Central memory CD8-positive, alpha-beta T cell (primary cell): ENCODE measurements at places on chromosomes 12 and 14.

DNA sequence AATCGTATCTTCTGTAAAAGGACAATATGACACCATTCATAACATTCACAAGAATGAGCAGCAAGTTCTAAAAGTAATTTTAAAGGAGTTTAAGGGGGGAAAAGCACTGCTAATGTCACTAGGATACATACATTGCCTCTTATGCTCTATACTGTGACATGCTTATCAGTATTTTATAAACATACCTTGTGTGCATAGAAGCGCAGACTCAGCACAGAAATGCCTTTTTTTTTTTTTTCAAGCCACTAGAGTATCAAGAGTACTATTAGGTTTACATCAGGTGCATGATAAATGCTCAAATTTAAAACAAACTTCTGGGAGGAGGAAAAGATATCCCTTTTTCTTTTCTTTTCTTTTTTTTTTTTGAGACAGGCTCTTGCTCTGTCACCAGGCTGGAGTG, 13.6 kb upstream of the SMARCC2 start:
- DNase-seq, result no peak

GRCh38 chr12:91040096-91040755, 17.6 kb downstream of the KERA start:
- DNase-seq, result no peak

DNA sequence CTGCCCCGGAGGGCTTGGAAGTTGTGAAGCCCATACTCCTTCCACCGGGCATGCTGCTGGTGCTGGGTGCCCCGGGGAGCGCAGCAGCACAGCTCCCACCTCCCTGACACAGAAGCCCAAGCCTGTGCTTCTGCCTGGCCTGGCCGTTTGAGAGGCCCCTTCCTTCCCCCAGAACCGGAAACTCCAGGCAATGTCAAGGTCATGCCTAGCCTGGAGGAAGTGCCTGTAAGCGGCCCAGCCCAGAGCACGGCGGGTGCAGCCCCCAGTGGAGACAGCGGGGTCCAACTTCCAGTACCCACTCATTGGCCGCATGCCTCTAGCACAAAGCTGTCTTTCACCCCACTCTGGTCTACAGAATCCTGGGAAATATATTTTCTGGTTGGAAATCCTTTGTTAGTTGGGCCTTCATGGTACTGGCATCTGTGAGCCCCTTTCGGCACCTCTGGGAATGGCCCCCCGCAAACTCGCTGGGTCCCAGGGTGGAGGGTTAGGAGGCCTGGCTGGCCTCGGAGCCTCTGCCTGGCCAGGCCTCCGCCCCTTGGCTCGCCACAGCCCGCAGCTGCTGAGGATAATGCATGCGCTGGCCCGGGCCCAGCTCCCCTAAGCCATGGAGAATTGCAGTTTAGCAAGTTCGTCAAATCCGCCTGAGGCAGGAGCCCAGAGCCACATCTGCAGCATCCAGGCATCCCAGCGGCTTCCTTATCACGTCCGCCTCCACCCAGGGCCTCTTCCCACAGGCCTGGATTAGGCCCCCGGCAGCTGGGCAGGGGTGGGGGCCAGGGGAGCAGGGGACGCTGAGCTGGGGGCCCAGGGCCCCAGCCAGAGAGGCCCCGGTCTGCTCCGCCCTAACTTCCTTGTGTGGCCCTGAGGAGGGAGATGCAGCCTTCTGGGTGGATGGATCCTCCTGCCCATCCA, 48.9 kb upstream of the DLK1 start:
- DNase-seq, result no peak

DNA sequence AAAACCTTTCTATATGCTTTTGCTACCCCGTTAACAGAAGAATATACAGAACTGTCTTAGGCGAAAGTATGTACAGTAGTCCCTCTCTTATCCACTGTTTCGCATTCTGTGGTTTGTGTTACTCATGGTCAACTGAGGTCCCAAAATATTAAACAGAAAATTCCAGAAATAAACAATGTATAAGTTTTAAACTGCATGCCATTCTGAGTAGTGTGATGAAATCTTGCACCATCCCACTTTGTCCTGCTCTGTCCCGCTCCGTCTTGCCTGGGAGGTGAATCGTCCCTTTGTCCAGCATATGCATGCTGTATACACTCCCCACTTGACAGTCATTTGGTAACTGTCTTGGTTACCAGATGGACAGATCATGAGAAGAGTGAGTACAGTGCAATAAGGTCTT, 70.1 kb upstream of the STRN3 start:
- DNase-seq, result no peak

GRCh38 chr12:115051378-115051777, 367.4 kb upstream of the TBX3 start:
- no peak for DNase-seq

DNA sequence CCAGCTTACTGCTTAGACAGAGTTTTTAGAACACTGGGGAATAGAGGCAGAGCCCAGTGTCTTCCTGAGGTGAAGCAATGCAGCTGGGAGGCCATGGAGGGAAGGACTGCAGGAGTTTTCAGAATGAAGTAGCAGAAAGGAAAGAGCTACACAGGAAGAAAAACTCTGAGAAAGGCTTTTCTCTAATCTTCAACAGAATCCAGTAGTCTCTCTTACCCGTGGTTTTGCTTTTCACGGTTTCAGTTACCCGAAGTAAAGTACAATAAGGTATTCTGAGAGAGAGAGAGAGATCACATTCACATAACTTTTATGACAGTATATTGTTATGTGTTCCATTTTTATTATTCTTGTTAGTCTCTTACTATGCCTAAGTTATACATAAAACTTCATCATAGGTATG, 761.6 kb downstream of the BCL11B start:
- no peak for DNase-seq

GRCh38 chr14:102957222-102957621, 34.8 kb downstream of the AMN start:
- no peak for DNase-seq

GRCh38 chr12:113244047-113244460, 22.8 kb downstream of the TPCN1 start:
- no peak for DNase-seq

DNA sequence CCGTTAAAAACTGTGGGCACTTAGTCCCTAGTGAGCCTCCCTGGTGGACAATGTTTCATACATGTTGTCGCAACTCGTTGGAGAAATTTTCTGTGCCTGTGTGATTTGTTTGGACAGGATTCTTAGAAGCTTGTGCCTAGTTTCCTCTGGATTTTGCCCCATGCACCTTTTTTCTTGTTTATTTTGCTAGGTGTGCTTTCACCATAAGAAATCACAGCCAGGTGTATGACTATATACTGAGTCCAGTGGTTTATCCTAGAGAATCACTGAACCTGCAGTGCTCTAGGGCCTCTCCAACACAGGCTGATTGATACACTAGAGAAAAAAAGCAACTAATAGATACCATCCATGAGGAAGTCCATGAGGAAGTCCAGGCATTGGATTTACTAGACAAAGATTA, 33.1 kb upstream of the OASL start:
- no peak for DNase-seq

- peak; percentile 56 for DNase-seq
Observed at GRCh38 chr12:7092229-7092985, at the start of gene C1R. Gene C1R, minus strand, starts transcription at chr12:7092445. Its CDS starts 57 bp downstream, at chr12:7092388.

- DNase-seq, result no peak
Observed at GRCh38 chr12:110431957-110432587, 18.1 kb downstream of the ARPC3 start.

GRCh38 chr14:89485264-89485663, 68.2 kb upstream of the FOXN3 start:
- no peak for DNase-seq

- no peak for DNase-seq
Observed at GRCh38 chr12:57735198-57735855, 3.2 kb downstream of the AGAP2 start.

DNA sequence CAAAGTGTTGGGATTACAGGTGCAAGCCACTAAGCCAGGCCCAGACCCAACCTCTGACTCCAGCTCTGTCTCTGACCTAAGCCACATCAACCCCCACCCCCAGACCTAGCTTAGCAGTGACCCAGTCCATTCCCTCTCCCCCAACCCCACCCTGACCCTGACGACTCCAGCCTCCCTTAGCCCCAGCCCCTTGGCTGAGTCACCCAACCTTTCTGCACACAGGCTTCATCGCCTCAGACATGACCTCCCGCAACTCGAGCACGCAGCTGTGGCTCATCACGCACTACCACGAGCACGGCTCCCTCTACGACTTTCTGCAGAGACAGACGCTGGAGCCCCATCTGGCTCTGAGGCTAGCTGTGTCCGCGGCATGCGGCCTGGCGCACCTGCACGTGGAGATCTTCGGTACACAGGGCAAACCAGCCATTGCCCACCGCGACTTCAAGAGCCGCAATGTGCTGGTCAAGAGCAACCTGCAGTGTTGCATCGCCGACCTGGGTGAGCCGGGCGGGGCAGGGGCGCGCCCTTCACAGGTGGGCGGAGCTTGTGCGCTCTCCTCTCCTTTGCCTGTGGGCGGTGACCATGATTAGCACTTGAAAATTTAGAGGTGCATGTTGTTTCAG, 7.8 kb downstream of the ACVRL1 start:
- no peak for DNase-seq

- no peak for DNase-seq
Observed at GRCh38 chr14:54818201-54819133, 84.2 kb downstream of the GCH1 start.

GRCh38 chr12:118959985-118960560, 21.3 kb upstream of the SRRM4 start:
- DNase-seq, result no peak

- DNase-seq, result no peak
Observed at GRCh38 chr14:29937116-29937515, 9.5 kb upstream of the PRKD1 start.

GRCh38 chr14:96338551-96338950, 24.6 kb downstream of the ATG2B start:
- DNase-seq, result no peak
